ENCODE measurements at places on chromosomes 1 and 21. TPM values are rescaled to one million over a fixed set of nuclear protein-coding genes. Genes with fewer than 3 reads are reported as not detected.

- H3K4me1 ChIP-seq, result no peaks in the 10 kb centered on the region
- no peak for DNase-seq
- no peak overlapping the region for H3K27ac ChIP-seq
- H3K36me3 ChIP-seq, result no peaks in the 10 kb centered on the region
- no peak overlapping the region for H3K4me3 ChIP-seq
These were observed 46.7 kb downstream of the SMYD3 start for GRCh38 chr1:246460406-246460805.

DNA sequence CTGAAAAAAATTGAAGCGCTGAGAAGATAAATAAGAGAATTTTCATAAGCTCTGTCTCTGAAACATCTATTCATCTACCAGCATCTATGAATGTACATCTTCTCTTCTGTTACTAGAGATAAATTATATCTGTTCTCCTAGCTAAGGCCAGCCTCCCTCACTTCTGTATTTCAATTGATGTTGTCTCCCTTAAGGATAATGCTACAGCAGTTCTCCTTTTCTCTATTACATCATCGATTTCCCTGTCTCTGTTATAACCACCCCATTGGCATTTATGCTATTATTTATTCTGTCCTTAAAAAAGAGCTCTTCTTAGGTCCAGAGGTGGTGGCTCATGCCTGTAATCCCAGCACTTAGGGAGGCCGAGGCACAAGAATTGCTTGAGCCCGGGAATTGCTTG lies 42.9 kb upstream of the TMCO2 start:
- H3K36me3 ChIP-seq, result no peaks in the 10 kb centered on the region
- H3K27ac ChIP-seq, result no peak overlapping the region
- H3K4me1 ChIP-seq, result no peaks in the 10 kb centered on the region
- no peak overlapping the region for H3K4me3 ChIP-seq
- H3K27me3 ChIP-seq, result no peaks in the 10 kb centered on the region

The HNRNPCL2 gene
- total RNA-seq, result not detected

The LCE2C gene
- not detected for total RNA-seq

DNA sequence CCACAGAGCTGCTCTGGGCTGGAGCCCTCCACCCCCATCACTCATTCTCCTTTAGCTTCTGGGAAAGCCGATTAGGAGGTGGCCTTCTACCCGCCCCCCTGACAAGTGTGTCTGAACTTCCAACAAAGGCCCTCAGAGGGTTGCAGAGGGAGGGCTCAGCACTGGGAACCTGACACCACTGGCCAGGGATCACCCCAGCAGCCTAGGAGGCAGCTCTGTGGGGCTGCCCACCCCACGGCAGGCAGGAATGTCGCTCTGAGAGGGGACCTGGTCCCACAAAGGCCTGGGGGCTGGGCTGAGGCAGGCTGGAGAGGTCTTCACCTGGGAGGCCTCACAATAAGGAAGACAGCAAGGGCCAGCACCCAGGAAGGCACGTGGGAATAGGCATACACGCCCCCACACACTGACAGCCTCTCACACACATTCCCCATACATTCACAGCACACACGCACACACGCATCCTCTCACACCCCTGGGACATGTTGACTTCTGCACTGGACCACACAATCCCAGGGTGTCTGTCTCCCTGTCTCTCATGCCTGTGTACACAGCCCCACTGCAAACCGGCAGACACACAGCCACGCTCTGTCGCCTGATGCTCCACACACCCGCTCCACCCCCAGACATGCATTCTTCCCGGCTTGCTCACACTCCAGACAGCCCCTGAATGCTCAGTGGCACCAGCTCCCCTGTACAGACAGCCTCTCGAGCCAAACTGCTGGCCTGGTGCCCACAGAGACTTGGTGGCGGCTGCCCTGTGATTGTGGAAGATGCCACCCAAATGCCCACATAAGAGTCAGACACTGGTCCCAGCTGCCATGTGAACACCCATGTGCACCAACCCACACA lies 30.7 kb downstream of the DMBX1 start:
- H3K36me3 ChIP-seq, result no peaks in the 10 kb centered on the region
- peaks cover 8% of the 10 kb centered on the region for H3K4me1 ChIP-seq
- no peak overlapping the region for H3K4me3 ChIP-seq
- no peak overlapping the region for H3K27ac ChIP-seq

GRCh38 chr1:5938101-5938646 lies 54.1 kb downstream of the NPHP4 start:
- H3K27me3 ChIP-seq, result no peaks in the 10 kb centered on the region
- peak; percentile 57 for DNase-seq
- no peaks in the 10 kb centered on the region for H3K36me3 ChIP-seq
- no peaks in the 10 kb centered on the region for H3K4me1 ChIP-seq
- no peak overlapping the region for H3K4me3 ChIP-seq

GRCh38 chr1:18422076-18422777 lies 58.5 kb upstream of the KLHDC7A start:
- H3K36me3 ChIP-seq, result no peaks in the 10 kb centered on the region
- DNase-seq, result no peak
- H3K4me1 ChIP-seq, result no peaks in the 10 kb centered on the region
- no peak overlapping the region for H3K27ac ChIP-seq

DNA sequence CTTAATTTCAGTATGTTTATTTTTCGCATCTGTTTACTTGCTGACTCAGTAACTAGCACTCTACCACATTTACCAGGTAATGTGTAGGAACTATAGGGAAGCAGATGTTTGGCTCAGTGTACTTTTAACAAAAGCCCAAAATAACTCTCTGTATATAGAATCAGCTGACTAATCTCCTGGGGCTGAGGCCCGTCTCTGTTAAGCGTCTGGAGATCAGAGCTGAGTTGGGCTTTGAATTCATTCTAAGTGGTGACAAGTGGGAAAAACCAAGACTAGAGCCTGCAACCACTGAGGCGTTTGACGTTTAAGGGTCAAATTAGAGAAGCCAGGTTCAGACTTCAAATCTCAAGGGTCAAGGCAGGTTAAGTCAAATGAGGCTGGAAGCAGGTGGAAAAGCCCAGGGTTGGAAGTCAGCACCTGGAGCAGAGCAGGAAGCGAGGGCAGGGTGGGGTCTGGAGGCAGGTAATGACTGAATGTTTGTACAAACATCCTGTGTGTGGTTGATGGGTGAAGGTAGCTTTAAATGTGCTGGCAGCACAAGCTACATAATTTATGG lies 56.8 kb upstream of the LYST start:
- no peak overlapping the region for H3K4me3 ChIP-seq
- H3K27me3 ChIP-seq, result no peaks in the 10 kb centered on the region
- peaks cover 26% of the 10 kb centered on the region for H3K4me1 ChIP-seq
- H3K36me3 ChIP-seq, result no peaks in the 10 kb centered on the region
- no peak overlapping the region for H3K27ac ChIP-seq

- H3K27ac ChIP-seq, result peak overlapping the region; percentile 77
- no peaks in the 10 kb centered on the region for H3K36me3 ChIP-seq
- H3K4me3 ChIP-seq, result no peak overlapping the region
- peaks cover 7% of the 10 kb centered on the region for H3K4me1 ChIP-seq
- DNase-seq, result peak; percentile 67
- no peaks in the 10 kb centered on the region for H3K27me3 ChIP-seq
These were observed 41.3 kb upstream of the KCNE1 start for GRCh38 chr21:34553151-34553952.

DNA sequence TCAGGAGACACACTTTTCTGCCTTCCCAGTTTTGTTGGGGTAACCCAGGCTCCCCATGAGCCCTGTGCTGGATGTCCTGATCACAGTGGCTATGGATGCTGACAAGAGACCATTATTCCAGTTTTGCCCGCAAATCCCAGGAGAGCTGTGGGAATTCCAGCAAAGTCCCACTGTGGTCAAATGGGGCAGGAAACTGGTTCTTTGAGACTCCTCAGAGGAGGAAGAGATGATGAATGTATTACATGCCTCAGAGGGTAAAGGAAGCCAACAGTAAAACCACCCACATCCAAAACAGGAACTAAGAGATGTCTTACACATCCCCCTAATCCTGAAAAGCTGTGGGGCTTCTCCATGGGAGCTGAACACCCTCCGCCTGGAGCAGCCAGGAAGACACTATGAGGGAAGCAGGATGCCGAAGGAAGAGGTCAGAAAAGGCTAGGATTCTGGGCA lies 12.8 kb upstream of the MPZL1 start:
- H3K27me3 ChIP-seq, result peaks cover 3% of the 10 kb centered on the region
- no peak overlapping the region for H3K27ac ChIP-seq
- H3K36me3 ChIP-seq, result no peaks in the 10 kb centered on the region
- H3K4me1 ChIP-seq, result no peaks in the 10 kb centered on the region
- no peak for DNase-seq
- H3K4me3 ChIP-seq, result no peak overlapping the region

DNA sequence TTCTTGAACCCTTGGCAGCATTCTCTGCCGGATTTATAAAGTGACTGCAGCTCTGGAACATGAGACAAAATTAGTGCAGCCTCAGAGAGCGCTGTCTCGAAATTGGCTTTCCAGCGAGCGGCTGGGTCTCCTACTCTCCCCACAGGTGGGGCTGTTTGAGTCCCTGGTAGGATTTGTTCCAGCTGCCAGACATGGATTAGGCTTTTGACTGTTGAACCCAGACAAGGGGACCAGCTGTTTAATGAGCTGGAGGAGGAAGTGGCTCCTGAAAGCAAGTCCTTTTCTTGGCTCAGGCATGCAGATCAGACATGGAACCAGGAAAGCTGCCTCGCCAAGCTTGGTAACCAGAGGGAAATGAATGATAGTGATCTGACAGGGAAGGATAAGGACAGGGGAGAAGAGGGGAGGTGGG lies 69.6 kb downstream of the UBIAD1 start:
- no peaks in the 10 kb centered on the region for H3K36me3 ChIP-seq
- no peak for DNase-seq
- no peak overlapping the region for H3K4me3 ChIP-seq
- peaks cover 17% of the 10 kb centered on the region for H3K27me3 ChIP-seq
- no peaks in the 10 kb centered on the region for H3K4me1 ChIP-seq

- DNase-seq, result no peak
- H3K27me3 ChIP-seq, result no peaks in the 10 kb centered on the region
- no peaks in the 10 kb centered on the region for H3K4me1 ChIP-seq
- no peak overlapping the region for H3K4me3 ChIP-seq
These were observed 531.9 kb downstream of the PTPRC start for GRCh38 chr1:199170711-199171110.

The KRTAP20-4 gene
- total RNA-seq, result not detected

The FAM151A gene
- not detected for total RNA-seq

The FHAD1 gene
- 0.66 TPM for total RNA-seq

- H3K36me3 ChIP-seq, result peaks cover 8% of the 10 kb centered on the region
- H3K27me3 ChIP-seq, result no peaks in the 10 kb centered on the region
- DNase-seq, result no peak
- no peaks in the 10 kb centered on the region for H3K4me1 ChIP-seq
- no peak overlapping the region for H3K27ac ChIP-seq
These were observed 59.2 kb downstream of the SLC25A24 start for GRCh38 chr1:108140936-108141335.

The SLAMF8 gene
- under 0.01 TPM for total RNA-seq

DNA sequence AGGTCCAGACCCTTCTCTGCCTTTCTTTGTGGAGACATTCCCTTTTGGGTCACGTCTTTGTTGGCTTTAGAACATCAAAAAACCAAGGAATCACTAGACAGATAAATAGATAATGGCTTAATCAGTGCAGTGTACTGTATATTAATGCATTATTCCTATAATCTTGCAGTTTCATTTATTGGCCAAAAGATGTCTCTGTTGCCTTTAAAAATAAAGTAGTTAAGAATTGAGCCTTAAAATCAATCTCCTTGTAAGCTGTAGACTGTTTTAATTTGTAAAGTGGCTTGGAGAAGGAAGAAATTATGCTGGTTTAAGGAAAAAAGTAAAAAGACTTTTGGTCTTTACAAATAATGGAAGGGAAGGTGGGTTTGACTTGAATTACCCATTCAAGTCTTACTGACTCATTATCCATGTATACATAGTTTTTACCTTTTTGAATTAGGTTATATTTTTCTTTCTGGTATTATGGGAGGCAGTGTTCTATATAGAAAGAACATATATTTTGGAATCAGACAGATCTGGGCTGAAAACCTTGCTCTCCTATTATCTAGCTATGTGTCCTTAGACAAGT lies 84.6 kb downstream of the VPS13D start:
- peaks cover 4% of the 10 kb centered on the region for H3K36me3 ChIP-seq
- peak; percentile 38 for DNase-seq
- H3K4me1 ChIP-seq, result peaks cover 3% of the 10 kb centered on the region
- H3K27me3 ChIP-seq, result no peaks in the 10 kb centered on the region

- peak; percentile 7 for DNase-seq
- no peaks in the 10 kb centered on the region for H3K27me3 ChIP-seq
- no peak overlapping the region for H3K4me3 ChIP-seq
- no peaks in the 10 kb centered on the region for H3K36me3 ChIP-seq
These were observed 563.0 kb upstream of the NEGR1 start for GRCh38 chr1:72845381-72845780.

GRCh38 chr1:246768403-246769020 lies 44.3 kb downstream of the SCCPDH start:
- peaks cover 5% of the 10 kb centered on the region for H3K4me1 ChIP-seq
- H3K36me3 ChIP-seq, result peaks cover 3% of the 10 kb centered on the region
- no peak overlapping the region for H3K4me3 ChIP-seq
- DNase-seq, result no peak

The DCDC2B gene
- total RNA-seq, result not detected

GRCh38 chr21:43687566-43688399 lies 28.4 kb downstream of the RRP1B start:
- peaks cover 23% of the 10 kb centered on the region for H3K36me3 ChIP-seq
- H3K27me3 ChIP-seq, result no peaks in the 10 kb centered on the region
- H3K27ac ChIP-seq, result no peak overlapping the region
- H3K4me1 ChIP-seq, result no peaks in the 10 kb centered on the region

GRCh38 chr21:44529503-44530125 lies 10.4 kb downstream of the KRTAP10-1 start:
- no peaks in the 10 kb centered on the region for H3K4me1 ChIP-seq
- H3K36me3 ChIP-seq, result no peaks in the 10 kb centered on the region
- no peak for DNase-seq
- H3K4me3 ChIP-seq, result no peak overlapping the region
- H3K27ac ChIP-seq, result no peak overlapping the region
- H3K27me3 ChIP-seq, result no peaks in the 10 kb centered on the region

The TRIM45 gene
- 4.6 TPM for total RNA-seq

GRCh38 chr1:156623946-156624813 lies 5.0 kb downstream of the HAPLN2 start:
- H3K36me3 ChIP-seq, result no peaks in the 10 kb centered on the region
- H3K27me3 ChIP-seq, result peaks cover 60% of the 10 kb centered on the region
- H3K27ac ChIP-seq, result no peak overlapping the region
- peak overlapping the region; percentile 34 for H3K4me3 ChIP-seq
- DNase-seq, result peak; percentile 37

GRCh38 chr1:11838349-11839272 lies 9.0 kb downstream of the NPPA start:
- no peak overlapping the region for H3K4me3 ChIP-seq
- no peaks in the 10 kb centered on the region for H3K4me1 ChIP-seq
- no peaks in the 10 kb centered on the region for H3K27me3 ChIP-seq

- no peak overlapping the region for H3K27ac ChIP-seq
- no peak for DNase-seq
- no peaks in the 10 kb centered on the region for H3K27me3 ChIP-seq
- no peaks in the 10 kb centered on the region for H3K36me3 ChIP-seq
- no peaks in the 10 kb centered on the region for H3K4me1 ChIP-seq
These were observed 9.0 kb upstream of the TBX19 start for GRCh38 chr1:168271636-168272035.

DNA sequence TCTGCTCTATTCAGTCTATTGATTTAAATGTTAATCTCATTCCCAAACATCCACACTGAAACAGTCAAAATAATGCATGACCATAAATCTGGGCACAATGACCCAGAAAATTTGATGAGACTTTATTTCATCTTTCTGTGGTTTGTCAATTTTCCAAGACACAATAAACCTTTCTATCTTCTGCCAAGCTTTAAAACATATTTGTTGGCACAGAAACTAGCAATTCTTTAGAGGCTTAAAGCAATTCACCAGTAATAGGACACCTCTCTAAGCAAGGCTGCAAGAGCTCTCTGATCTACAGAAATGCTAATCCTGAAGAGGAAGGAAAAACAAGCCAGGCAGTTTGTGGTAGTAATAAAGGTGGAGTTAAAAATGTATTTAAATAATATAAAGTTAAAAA lies 113.7 kb downstream of the FCRL5 start:
- no peaks in the 10 kb centered on the region for H3K27me3 ChIP-seq
- no peaks in the 10 kb centered on the region for H3K36me3 ChIP-seq
- H3K4me1 ChIP-seq, result no peaks in the 10 kb centered on the region
- no peak overlapping the region for H3K27ac ChIP-seq

The NFIA gene
- 5.4 TPM for total RNA-seq

All from fibroblast of lung (primary cell).